ENCODE measurements at places on chromosomes 7 and 10.
A peak's percentile ranks its signal among the peaks of the same experiment; 100 is the strongest.

- peak; percentile 48 for DNase-seq
Observed at GRCh38 chr7:125316466-125316865, 386.8 kb upstream of the POT1 start.

- DNase-seq: no peak
Observed at GRCh38 chr10:73842349-73842748, 31.0 kb upstream of the NDST2 start.

- peak; percentile 8 for DNase-seq
Observed at GRCh38 chr7:80699721-80700256, 61.3 kb downstream of the CD36 start.

GRCh38 chr7:100584054-100584682, 1.8 kb downstream of the LRCH4 start:
- peak; percentile 53 for DNase-seq

- DNase-seq: no peak
Observed at GRCh38 chr10:109899356-109900331, 23.7 kb downstream of the XPNPEP1 start.

Measured in HL-60 (cell line).